ENCODE measurements at places on chromosomes 11 and 22.

- DNase-seq: no peak
These were observed 2.9 kb downstream of the FAM111A start for GRCh38 chr11:59145534-59145933.

- no peak for DNase-seq
These were observed 12.0 kb downstream of the PPIL2 start for GRCh38 chr22:21677606-21678443.

DNA sequence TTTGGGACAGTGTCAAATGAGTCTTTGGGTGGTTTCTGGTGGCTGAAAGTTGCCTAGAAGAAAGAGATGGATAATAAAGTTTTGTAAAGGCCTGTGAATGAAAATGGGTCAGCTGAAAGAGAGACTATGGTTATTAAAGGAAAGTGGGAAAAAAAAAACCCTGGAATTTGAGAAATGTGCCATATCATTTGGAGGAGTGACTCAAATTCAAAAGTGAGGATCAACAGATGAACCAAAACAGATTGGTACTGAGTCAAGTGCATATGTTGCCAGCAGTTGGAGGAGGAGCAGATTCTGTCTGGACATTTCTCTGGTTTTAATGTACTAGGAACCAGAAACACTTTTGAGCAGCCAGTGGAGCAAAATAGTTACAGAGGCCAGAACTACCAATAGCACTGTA lies 339.8 kb downstream of the KCNA4 start:
- DNase-seq: peak; percentile 30

- DNase-seq: no peak
These were observed 801.1 kb downstream of the TBC1D22A start for GRCh38 chr22:47563406-47564157.

DNA sequence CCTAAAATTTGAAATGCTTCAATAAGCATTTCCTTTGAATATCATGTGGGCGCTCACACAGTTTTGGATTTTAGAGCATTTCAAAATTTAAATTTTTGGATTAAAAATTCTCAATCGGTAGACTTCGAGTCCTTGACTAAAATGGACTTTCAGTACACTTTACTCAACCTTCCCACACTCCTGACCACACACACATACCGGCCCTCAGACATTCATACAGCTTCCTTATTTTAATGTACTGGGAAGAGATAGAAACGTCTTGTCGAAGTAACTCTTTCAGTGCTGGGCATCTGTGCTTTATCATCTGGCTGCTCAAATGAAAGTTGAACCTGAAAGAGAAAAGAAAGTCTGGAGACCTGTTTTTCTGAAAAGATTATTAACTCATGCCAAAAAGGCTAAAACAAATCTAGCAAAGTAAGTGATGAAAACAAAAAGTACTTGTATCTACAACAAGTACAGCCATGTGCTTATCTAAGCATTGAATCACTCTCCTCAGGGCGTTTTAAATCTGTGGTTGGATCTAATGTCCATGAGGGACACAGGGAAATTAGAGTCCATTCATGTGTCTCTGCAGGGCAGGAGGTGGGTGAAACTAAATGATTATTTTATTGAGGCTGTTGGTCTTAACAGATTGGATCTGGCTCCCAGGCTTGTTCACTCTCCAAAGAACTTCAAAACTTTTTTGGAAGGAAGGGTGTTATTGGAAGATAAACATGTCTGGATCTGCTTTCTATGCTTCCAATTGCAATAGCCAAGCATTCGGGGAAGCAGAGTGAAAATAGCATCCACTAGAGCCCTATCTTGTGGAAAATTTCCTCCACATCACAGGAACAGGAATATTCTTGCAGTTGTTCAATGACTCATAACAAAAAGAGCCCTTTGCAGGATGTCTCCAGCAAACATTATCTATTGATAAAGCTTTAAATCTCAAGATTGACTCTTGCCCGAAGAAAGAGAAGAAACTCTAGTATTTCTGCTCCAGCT lies 47.0 kb downstream of the CARD18 start:
- DNase-seq: no peak

DNA sequence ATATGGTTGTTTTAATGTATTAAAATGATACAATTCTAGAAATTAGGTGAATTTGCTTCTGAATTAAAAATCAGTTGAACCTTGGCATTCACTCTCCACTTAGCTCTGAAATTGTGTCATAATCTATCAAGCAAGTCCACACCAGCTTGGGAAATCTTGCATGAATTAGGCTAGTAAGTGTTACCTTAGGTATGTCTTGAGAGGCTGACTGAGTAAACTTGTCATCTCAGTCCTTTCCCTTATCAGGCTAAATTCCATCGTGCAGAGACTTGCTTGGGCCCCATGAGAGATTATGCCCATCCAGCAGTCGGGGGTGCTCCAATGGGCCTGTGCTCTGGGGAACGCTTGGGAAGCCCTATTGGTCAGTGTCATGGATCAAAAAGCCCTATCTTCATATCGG lies 33.9 kb upstream of the ST14 start:
- no peak for DNase-seq

DNA sequence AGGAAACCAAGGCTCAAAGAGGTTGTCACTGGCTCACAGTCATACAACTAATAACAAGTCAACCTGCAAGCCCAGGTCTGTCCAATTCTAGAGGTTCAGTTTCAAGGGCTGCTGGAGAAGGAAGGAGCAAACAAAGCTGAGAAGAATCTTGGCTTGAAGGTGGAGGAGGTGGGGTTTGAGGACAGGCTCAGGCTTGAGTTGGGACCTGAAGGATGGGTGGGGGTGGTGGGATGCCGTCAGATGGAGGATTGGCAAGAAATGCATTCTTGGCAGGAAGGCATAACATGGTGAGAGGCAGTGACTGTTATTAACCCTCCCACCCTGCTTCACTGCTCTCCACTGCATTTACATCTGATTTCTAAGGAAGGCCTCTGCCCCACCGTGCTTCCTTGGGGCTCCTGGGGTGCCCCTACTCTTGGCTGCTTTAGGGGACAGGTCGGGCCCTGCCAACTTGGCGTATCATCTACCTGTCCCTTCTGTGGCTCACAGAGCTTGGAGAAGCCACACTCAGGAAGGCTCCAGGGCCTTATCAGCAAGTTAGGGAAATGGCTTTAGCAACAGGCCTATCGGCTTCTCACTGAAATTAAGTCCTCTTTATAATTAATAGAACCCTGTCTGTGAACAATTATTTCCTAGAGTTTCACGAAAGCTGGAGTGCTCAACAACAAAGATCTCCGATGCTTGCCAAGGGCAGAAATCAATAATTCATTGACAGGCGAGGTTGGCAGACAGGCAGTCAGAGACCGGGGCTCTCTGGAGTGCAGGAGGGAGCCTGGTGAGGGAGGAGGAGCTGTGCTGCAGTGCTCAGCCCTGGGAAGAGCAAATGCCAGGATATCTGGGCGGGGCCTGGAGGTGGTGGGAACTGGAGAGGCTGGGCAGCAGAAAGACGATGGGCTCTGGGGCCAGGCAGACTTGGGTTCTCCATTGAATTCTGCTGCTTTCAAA lies 84.9 kb upstream of the NARS2 start:
- DNase-seq: no peak

DNA sequence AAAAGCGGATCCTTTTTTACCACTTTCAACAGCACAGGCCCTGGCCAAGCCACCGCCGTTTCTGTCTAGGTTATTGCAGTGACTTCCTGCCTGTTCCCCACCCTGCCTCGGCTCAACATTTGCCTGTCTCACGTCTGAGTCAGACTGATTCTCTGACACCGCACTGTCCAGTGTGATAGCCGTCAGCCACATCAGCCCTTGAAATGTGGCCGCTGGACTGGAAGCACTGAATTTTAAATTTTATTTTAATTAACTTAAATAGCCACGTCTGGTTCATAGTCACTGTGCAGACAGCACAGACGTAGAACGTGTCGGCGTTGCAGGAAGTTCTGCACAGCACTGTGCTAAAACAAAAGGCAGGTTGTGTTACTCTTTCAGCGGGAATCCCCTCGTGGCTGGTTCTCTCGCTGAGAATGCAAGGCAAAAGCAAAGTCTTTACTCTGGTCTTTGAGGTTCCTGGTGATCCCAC lies 56.3 kb upstream of the ADSL start:
- no peak for DNase-seq

GRCh38 chr11:114180301-114181055 lies 115.7 kb upstream of the NNMT start:
- peak; percentile 75 for DNase-seq

DNA sequence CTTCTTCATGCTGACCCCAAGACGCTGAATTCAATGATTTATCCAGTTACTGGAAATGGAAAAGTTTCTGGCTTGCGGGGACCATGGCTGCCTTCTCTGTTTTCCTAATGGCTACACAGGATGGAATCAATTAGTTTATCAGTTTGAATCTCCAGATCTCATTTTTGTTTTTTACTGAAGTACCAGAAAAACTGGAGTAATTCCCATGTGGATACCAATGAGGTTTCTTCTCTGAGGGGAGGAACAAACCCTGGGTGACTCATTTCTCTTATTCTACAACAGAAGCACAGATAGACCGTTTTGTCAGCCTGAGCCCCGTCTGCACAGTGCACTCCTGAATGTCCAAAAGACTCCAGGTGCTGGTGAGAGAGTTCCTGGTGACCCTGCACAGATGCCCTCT lies 3.4 kb downstream of the ZNF195 start:
- peak; percentile 37 for DNase-seq

- no peak for DNase-seq
These were observed 1.7 kb upstream of the MYEOV start for GRCh38 chr11:69292221-69292648.

GRCh38 chr22:31952472-31952871 lies 8.1 kb downstream of the YWHAH start:
- no peak for DNase-seq

GRCh38 chr11:124898263-124898680 lies 607 bp upstream of the ROBO4 start:
- DNase-seq: no peak

DNA sequence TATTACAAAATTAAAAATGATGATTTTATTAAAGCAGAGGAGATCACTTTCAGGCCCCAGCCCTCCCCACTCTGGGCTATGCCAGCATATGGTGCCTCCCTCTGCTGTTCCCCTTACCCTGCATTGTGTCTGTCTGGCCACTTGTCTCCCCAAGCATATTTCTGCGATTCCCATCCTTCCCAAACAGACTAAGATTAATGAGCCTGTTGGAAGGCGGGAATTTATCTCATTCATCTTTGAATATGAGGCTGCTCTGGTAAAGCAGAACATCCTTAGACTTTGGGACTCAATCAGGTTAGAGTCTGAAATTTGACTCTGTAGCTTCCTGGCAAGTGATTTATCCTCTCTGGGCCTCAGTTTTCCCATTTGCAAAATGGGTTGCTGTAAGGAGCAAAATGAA lies 25.7 kb downstream of the AMPD3 start:
- no peak for DNase-seq

GRCh38 chr11:68977781-68978625 lies 2.8 kb downstream of the MRGPRD start:
- no peak for DNase-seq

DNA sequence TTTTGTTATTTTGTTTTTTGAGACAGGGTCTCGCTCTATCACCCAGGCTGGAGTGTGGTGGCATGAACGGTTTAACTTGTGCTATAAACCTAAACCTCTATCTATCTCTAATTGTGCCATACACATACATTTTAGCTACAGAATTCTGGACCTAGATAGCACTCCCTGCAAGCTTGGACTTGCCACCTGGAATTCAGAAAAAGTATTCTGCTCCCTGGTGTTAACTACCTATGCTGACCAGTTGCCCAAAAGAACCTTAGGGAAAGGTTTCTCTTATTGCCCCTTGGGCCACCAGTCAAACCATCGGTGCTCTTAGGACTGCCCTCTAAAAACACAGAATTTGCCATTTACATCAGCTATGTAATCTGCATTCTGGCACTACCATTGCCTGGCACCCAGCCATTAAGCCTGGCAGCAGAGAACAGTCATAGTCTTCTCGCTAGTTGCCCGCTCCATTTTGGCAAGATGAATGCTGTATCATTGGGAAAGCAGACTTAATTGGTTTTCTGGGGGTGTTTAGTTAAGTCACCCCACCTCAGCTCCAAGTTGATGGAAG lies 55.3 kb downstream of the ETS1 start:
- peak; percentile 86 for DNase-seq

- no peak for DNase-seq
These were observed 28.6 kb downstream of the PPARA start for GRCh38 chr22:46178755-46179505.

- DNase-seq: peak; percentile 4
These were observed 190.2 kb downstream of the SWAP70 start for GRCh38 chr11:9853929-9854552.
